ENCODE measurements at places on chromosomes 16 and 17.

DNA sequence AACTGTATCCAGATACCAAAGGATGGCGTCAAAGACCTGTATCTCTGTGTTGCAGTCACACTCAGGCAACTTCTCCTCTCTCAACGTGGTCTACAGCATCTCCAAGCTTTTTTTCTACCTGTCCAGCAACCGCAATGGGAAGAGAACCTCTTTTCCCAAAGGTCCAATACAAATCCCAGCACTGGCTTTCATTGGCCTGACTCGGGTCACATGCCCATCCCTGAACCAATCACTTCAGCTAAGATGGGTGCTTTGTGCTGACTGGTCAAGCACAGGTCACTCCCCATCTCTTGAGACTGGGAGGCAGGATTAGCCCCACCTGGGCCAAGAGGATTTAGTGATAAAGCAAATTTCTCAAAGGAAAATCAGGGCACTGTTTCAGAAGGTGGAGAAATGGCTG is 71.2 kb upstream of the C16orf82 start:
- DNase-seq, result no peak

GRCh38 chr17:39402890-39403605 is 1.6 kb upstream of the FBXL20 start:
- no peak for DNase-seq

DNA sequence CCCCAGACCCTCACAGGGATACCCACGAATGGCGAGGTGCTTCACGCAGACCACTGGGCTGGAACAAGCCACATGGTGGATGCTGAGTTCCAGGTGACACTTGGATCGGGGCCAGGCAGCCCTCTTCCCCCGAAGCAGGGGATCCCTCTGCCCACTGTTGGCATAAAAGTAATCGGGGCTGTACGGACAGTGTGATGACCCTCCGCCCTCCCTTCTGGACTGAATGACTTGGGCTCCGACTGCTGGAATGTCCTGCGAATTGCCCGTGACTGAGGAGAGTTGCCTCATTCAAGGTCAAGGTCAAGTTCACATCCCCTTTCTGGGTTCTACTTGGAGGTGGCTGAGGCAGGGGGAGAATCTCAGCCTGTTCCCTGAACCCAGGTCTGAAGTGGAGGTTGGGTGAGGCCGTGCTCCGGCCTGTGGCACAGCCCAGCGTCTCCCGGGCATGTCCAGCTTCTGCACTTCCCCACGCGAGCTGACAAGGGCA is 28.5 kb upstream of the CREBBP start:
- DNase-seq, result no peak

DNA sequence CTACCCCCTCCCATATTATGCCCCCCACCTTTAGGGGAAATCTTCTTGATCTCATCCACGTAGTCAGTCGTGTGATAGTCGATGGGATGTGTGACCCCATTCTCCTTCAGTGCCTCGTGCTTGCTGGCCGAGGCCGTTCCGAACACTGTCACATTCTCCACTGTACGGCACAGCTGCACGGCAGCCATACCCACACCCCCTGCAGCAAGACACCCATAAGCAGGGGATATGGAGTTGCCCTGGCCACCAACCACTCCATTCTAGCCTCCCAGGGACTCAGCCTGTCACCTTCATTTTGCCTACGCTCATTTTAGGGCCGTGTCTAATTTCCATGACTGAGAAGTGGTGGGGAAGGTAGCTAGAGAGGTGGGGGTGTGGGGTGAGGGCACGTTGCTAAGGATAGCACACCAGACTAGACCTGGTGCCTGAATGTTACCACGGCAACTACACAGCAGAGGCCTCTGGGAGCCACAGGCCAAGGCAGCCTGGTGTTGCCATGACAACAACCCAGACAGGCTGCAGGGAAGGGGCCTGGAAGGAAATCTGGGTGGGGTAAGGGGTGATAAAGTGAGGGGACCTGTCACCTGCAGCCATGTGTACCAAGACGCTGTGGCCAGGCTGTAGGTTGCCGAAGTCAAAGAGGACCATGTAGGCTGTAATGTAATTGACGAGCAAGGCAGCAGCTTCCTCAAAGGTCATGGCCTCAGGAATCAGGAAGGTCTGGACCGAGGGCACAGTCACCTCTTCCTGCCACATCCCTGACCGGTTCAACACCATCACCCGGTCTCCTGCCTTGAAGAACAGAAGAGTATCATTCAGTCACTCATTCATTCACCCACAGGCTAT is 4.0 kb downstream of the VAT1 start:
- DNase-seq, result no peak

- DNase-seq, result no peak
Measured at GRCh38 chr16:50673496-50674275, 7.4 kb downstream of the SNX20 start.

DNA sequence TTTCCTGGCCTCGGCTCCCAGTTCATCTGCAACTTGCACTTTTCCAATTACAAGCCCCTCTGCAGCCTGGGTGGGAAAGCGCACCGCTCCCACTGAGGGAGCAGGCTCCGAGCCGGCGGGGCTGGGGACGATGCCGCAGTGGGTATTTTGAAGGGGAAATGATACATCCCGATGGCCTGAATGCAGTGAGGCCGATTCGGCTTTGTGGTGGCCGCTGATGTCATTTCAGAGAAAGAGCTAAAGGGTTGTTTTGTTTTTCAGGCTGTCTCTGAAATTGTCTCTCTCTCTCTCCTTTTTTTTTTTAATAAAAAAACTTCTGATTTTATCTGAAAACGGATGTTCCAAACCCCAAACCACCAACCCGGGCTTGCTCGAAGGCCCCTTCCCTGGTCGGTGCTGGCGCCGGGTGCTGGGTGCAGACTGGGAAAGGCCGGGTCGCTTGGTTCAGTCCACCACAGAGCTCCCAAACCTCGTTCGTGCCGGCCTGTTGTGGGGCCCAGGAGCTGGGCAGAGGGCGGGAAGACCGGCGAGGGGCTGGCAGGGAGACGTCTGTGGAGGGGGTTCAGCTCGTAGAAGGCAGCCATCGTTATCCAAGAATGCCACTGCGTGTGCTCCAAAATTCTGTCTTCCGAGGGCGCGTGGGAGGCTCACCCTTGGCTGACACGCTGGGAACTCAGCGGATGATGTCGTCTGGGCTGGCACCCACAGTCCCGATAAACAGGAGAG is 102.8 kb downstream of the FOXL1 start:
- DNase-seq, result no peak

DNA sequence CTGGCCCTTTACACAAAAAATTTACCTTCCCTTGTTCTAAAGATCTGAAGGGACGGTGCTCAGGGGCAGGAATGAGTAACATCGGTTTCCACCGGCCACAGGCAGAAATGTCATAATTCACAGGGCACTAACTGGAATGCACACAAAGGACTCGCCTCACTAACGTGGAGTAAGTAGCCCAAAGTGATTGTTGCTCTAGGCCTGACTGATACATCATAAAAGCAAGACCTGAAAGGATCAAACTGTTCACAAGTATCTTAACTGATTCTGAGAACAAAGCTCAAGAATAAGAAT is 8.9 kb upstream of the TCF25 start:
- no peak for DNase-seq

DNA sequence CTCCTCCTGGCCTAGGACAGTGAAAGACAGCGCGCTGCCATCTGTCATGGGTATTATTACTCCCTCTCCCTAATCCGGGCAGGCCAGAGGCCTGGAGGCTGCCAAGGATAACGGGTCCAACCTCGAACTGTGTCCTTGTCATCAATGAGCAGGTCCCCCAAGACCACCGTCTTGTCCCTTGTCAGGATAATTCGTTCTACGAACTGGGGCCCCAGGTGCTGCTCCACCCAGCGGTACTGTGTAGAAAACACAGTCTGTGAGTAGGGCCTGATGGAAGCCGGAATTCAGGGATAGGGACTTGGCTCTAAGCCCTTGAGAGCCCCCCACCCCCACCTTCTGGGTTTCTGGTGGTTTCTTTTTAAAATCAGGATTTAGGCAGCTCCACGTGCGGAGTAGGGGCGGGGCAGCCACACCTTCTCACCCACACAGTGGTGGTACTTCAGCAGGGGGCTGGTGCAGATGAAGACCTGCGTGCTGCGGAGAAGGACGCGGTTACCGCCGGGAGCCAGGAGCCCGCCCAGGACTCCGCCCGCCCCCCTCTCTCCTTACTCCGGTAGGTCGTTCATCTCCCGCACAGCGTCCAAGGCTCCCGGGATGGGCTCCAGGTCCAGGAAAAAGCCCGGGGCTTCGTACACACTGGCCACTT is 787 bp downstream of the NT5C start:
- DNase-seq, result no peak

DNA sequence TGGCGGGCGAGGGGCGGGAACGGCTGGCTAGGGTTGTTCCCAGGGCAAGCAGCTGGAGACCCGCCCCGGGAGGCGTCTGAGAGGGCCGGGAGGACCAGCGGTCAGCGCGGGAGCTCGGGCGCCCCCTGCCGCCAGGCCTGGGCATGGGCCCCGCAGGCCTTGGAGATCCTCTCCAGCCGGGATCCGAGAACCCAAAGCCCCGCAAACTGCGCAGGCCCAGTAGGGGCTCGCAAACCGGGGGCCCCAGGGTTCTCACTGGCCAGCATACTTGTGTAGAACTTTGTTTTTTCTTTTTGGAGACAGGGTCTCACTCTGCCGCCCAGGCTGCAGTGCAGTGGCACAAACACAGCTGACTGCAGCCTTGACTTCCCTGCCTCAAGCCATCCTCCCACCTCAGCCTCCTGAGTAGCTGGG is 20.8 kb upstream of the ZNF423 start:
- peak; percentile 66 for DNase-seq

GRCh38 chr17:73369111-73369521 is 57.3 kb upstream of the CDC42EP4 start:
- no peak for DNase-seq

DNA sequence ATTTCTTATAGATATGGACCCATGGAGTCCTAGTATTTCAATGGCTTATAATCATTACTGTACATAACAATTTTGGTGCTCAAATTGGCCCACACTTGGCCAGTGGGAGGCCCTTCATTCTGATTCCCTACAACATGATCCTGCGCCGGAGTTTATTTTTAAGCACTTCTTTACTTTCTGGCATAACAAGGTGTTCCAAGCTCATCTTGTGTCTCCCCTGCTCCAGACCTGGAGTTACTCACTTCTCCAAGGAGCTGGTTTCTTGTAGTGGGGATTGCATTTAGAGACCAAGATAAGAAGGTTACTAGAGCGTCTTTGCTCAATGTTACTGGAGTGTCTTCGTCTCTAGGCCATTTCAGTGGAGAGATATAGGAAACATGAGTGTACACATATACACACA is 87.9 kb downstream of the MSI2 start:
- no peak for DNase-seq

- DNase-seq, result no peak
Measured at GRCh38 chr17:40598619-40599467, 33.6 kb upstream of the CCR7 start.

GRCh38 chr17:5286846-5287245 is 4.8 kb downstream of the RABEP1 start:
- no peak for DNase-seq

- peak; percentile 36 for DNase-seq
Measured at GRCh38 chr17:67602974-67603373, 114.8 kb upstream of the NOL11 start.

GRCh38 chr16:51763072-51763661 is 612.1 kb upstream of the SALL1 start:
- DNase-seq, result no peak

GRCh38 chr17:9363440-9364350 is 211.9 kb downstream of the STX8 start:
- DNase-seq, result no peak

DNA sequence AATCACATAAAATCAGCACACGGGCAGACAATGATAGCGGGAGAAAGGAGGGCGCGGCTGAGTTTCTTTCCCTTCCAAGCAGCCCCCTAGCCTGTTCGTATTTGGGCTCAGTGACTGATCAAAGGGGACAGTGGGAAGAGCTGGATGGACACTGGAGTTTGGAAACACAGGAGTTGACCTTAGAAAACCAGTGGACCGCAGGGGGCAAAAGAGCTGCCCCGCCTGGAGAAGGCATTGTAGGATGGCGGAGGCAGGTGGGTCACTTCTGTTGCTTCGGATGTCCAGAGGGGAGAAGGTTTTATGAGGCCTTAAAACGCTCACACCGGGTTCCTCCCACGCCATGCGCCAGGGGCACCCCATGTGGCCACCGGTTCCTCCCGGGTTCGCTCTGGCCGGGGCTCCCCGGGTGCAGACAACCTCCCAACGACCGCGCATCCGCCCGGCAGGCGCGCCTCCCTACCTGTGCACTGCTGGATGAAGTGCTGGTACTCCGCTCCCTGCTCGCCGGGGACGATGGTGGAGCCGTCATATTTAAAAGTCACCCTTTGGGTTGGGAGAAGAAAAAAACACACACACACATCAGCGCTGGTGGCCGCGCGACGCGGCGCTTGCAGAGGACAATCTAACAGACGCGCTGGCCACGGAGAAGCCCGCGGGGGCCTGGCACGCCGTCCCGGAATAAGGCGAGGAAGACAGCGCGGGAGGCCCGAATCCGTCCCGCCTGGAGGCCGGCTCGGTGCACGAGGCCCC is 662 bp downstream of the COTL1 start:
- peak; percentile 76 for DNase-seq

GRCh38 chr16:67961551-67961957 is 6.9 kb downstream of the SLC12A4 start:
- DNase-seq, result no peak

DNA sequence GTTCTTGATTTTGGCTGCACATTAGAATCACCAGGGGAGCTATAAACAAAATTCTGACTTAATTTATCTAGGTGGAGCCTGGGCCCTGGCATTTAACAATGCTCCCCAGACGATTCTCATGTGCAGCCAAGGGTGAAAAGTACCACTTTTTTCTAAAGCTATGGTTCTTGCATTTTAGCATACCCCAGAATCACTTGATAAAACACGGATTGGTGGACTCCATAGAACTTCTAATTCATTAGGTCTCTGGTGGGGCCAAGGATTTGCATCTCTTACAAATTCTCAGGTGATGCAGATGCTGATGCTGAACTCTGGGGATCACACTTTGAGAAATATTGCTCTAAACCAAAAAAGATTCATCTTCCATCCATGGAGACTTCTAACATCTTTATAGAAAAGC is 74.5 kb downstream of the RPGRIP1L start:
- DNase-seq, result no peak

DNA sequence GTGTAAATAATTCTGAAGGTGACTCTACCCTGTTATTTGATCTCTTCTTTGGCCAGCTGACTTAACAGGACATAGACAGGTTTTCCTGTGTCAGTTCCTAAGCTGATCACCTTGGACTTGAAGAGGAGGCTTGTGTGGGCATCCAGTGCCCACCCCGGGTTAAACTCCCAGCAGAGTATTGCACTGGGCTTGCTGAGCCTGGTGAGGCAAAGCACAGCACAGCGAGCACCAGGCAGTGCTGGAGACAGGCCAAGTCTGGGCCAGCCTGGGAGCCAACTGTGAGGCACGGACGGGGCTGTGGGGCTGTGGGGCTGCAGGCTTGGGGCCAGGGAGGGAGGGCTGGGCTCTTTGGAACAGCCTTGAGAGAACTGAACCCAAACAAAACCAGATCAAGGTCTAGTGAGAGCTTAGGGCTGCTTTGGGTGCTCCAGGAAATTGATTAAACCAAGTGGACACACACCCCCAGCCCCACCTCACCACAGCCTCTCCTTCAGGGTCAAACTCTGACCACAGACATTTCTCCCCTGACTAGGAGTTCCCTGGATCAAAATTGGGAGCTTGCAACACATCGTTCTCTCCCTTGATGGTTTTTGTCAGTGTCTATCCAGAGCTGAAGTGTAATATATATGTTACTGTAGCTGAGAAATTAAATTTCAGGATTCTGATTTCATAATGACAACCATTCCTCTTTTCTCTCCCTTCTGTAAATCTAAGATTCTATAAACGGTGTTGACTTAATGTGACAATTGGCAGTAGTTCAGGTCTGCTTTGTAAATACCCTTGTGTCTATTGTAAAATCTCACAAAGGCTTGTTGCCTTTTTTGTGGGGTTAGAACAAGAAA is 5.1 kb downstream of the STH start:
- DNase-seq, result no peak

GRCh38 chr17:66511135-66511534 is 208.7 kb downstream of the PRKCA start:
- DNase-seq, result no peak
